ENCODE measurements at places on chromosomes 7 and 10.

- DNase-seq, result no peak
Observed at GRCh38 chr10:21092683-21093524, 195.8 kb upstream of the NEBL start.

DNA sequence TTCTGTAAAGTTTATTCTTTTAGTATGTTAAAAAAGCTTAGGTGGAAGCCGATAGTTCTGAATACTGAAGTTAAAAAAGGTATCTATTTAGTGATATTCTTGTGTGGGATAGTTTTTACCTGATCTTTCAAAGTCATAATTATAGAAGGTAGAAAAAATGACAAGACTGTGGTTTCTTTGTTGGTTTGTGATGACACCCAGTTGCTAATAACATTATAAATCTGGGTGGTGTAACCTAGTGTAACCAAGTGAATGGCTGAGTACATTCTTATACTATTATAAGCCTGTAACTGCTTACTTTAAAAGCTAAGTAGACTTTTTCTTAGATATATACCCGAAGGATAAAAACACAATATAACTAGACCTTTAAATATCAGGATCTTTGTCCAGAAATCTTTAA lies 2.3 kb downstream of the CDK13 start:
- DNase-seq, result no peak

DNA sequence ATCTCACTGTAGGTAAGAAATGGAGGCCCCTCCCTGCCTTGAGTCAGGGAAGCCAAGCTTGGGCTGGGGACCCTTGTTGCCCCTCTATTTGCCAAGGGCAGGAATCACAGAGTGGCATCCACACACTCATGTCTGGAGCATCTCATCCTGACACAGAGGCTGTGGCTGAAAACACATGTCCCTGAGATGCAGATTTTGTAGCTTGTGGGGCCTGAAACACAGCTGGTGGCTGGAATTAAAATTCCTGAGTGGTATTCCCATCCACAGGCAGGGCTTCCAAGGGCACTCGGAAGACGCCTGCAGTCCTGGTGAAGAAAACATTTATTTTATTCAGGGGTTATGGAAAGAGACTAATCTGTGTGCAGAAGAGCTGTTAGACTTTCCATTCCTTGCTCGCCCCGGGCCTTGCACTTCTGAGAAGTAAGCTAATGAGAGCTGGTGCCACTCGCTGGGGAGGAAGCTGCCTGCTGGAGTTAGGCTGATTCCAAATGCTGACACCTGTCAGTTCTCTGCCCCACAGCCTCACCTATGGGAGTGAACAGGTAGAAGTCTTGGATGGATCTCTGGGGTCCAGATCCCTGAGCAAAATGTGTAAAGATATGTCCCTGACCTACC lies 36.0 kb downstream of the C10orf120 start:
- no peak for DNase-seq

- DNase-seq, result no peak
Observed at GRCh38 chr10:101848408-101848807, 4.8 kb upstream of the KCNIP2 start.

GRCh38 chr7:155984609-155985405 lies 172.5 kb upstream of the SHH start:
- DNase-seq, result no peak

GRCh38 chr7:14158111-14158510 lies 168.6 kb upstream of the ETV1 start:
- no peak for DNase-seq

GRCh38 chr10:88461426-88461825 lies 121.7 kb downstream of the RNLS start:
- no peak for DNase-seq

DNA sequence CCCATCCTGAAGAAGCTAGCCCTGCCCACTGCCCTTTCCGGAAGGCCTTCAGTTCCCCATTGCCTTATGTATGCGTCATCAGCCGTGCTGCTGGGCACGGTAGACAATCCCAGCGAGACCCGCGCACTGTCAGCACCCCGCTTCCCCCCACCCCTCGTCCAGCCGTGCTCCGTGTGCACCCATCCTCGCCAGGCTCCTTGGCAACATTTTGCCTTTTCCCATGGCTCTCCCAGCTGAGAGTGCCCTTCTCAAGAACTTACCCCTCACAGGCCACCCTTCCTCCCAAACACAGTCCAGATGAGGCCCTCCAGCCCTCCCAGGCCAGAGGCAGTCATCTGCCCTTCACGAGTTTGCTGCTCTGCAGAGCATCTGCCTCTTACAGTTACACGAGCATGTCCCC lies 633.8 kb upstream of the FOXK1 start:
- DNase-seq, result no peak

DNA sequence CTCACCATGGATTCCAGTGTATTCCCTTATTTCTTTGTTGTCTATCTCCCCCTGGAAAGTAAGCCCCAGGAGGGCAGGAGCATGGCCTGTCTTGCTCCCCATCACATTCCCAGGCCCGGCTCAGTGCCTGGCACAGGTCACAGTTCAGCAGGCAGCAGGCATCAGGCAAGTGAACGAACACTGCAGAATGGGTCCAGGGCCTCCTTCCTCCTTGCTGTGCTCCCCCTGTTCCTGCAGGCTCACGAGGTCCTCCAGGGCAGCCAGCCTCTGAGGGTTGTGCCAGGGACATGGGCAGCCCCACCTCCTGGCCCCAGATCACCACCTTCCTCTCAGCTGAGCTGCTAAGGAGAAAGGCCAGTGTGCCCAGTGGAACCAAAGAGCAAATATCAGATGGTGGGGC lies 41.8 kb downstream of the PDLIM1 start:
- no peak for DNase-seq

DNA sequence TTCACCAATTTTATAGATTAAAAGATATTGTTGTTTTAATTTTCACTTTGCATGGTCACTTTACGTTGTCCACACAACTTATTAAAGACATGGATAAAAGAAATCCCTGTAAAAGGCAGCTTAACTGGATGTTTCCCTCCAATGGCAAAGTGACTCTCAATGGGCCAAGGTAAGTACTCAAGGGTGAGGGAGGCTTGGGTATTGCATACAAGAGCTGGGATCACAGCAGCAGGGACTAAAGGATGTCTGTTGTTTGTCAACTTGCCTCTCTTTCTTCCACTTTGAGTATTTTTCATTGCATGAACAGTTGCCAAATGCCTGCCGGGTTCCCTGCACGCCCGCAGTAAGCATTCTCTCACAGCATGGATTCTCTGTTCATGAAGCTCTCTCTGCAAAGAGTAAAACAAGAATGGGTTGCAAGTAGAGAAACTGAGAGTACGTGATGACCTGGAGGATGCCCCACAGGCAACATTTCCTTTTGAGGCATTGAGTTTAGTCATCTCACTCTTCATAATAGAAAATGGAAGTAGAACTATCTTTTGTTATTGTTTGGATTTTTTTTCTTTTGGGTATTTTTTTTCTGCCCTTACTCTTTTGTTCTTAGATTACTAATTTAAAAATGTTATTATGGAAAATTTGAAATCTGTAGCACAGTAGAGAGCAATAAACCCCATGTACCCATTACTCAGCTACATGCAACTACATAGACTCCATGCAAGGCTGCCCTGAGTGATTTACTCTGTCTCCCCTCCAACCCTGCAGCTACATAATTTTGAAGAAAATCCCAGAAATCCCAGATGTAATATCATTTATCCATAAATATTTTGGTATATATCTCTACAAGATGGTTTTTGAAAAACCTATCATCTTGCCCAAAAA lies 26.3 kb downstream of the GPR141 start:
- DNase-seq, result no peak

- DNase-seq, result no peak
Observed at GRCh38 chr7:147089051-147089461, 972.5 kb downstream of the CNTNAP2 start.

DNA sequence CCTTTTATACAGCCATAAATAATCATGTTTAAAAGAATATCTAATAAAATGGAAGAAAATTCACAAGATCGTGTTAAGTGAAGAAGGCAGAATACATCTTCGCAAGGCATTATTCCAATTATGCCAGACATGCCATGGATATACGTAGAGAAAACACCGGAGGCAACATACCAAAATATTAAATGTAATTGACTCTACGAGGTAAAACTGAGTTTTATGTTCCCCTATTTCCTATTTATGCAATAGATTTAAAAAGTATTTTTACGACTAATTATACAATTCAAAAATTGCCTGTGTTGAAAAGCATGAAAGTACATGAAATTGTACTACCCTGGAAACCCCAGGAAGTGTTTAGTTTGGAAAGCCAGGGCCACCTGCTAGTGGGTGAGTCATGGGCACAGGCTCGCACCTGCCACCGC lies 936 bp upstream of the REPIN1 start:
- no peak for DNase-seq

All from stimulated activated CD8-positive, alpha-beta memory T cell treated with anti-CD3 and anti-CD28 coated beads, Interleukin-4, amount 100 ng/mL, for 1 hour (primary cell).